Foreskin melanocyte (primary cell): ENCODE measurements at places on chromosomes 3 and 15.

DNA sequence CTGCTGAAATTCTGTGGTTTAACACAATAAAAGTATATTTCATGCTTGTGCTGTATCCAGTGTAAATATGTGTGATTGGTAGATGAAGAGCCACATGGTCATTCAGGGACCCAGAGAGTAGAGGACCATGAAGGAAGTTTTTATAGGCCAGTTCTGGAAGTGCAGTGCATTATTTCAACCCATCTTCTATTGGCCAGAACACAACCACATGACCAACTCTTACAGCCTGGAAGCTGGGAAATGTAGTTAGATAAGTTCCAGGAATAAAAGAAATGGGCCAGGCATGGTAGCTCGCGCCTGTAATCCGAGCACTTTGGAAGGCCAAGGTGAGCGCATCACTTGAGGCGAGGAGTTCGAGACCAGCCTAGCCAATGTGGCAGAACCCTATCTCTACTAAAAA is 21.4 kb upstream of the PRTG start:
- DNase-seq, result no peak

GRCh38 chr15:77584201-77584600 is 48.5 kb downstream of the LINGO1 start:
- DNase-seq, result no peak

DNA sequence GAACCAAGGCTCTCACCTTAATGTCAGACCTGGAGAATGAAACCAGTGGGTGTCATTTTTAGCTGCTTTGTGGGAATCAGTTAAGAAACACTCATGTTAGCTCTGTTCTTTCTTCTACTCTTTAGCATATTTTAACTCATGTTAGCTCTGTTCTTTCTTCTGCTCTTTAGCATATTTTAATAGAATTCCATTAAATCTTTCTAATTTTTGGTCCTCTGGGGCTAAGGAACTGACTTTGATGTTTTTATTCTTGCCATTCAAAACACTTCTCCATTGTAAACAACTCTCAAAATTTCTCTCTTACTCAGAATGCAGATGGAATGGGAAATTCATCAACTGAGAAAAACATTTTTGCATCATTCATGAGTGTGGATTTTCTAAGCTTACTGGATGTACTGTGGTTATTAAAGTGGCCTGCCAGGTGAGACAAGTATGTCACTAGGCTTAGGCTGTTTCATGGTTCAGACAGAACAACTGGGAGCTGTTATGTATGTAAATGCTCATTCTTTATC is 680.6 kb downstream of the ROBO2 start:
- DNase-seq, result no peak

- DNase-seq, result no peak
Observed at GRCh38 chr3:15756505-15756904, 41.3 kb downstream of the ANKRD28 start.

DNA sequence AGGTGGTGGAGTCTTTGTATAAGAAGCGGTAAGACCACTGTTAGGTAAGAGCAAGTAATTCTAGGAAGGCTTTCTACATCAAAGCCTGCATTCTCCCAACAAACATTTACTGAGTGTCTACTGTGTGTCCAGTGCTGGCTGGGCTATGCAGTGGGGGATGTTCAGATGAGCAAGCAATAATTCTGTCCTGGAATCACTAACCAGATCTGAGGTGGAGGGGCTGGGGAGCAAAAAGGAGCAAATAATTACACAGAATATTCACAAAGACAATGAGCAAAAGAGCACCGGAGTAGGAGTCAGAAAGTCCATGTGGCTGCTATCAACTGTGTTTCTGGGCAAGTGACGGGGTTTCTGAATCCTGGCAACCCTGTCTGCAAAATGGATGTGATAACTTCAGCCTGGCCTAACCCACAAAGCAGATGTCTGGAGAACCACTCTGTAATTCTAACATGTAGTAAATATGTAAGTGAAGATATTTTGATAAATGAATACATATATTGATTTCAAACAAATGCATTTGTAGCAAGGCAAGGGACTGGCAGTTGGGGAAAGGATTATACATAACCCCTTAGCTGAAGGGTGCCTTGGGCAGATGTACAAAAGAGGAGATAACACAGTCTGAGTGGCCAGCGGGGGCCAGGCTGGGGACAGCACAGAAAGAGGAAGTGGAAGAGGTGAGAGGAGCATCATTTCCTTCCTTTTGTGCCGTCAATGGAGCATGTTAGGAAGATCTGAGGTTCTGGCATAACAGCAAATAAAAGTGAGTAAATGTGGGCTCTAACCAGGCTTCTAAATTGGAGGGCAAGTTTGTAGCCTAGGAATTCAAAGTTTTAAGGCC is 28.8 kb downstream of the CYP8B1 start:
- no peak for DNase-seq

- DNase-seq, result no peak
Observed at GRCh38 chr3:53518495-53518981, 24.1 kb downstream of the CACNA1D start.

- DNase-seq, result no peak
Observed at GRCh38 chr3:49727154-49727923, 3.6 kb upstream of the GMPPB start.

GRCh38 chr3:111362381-111363009 is 179.5 kb upstream of the CD96 start:
- DNase-seq, result no peak

DNA sequence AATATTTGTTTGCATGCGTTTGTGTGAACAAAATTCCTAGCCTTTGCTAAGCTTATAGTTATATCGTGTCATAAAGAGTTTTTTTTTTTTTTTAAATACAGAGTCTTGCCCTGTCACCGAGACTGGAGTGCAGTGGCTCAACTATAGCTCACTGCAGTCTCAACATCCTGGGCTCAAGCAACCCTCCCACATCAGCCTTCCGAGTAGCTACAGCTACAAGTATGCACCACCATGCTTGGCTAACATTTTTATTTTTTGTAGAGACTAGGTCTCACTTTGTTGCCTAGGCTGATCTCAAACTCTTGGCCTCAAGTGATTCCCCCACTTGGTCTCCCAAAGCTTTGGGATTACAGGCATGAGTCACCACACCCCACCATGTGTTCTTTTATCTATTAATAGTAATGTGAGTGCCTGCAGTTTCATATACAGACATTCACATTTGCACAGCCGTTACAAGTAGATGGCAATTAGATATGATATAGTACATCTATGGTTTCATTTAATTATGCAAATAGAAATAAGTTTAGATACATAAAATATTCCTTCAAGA is 848.6 kb downstream of the PDCD6IP start:
- DNase-seq, result no peak

DNA sequence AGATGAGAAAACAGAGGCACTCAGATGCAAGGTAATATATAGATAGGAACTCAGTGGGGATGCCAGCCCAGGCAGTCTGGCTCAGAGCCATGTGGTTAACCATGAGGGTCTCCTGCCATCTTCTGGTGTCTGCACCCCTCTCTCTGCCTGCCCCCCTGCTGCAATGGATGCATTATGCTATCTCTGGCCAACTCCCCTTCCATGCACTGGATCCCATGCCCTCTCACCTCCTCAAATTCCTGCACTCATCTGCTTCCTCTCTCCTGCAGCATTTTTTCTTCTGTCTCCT is 163.2 kb downstream of the STT3B start:
- no peak for DNase-seq

GRCh38 chr15:76377217-76377616 is 40.6 kb downstream of the ISL2 start:
- DNase-seq, result no peak

- no peak for DNase-seq
Observed at GRCh38 chr3:11060500-11061251, 68.1 kb downstream of the SLC6A1 start.

DNA sequence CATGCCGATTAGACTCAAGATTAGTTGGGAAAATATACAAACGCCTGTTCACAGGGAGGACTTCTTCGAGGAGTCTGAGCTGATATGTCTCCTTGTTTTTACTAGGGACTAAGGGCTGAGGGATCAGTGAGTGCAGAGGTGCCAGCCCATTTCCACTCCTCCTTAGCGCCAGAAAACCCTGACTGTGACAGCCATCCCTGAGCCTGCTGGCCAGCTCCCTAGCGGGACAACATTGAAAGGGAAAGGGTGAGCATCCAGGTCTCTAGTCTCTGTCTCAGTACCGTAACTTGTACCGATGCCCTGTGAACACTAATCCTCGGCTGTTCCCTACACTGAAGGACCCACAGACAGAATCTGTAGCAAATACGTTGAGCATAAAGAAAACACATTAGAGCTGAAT is 243.4 kb downstream of the WNT5A start:
- no peak for DNase-seq

DNA sequence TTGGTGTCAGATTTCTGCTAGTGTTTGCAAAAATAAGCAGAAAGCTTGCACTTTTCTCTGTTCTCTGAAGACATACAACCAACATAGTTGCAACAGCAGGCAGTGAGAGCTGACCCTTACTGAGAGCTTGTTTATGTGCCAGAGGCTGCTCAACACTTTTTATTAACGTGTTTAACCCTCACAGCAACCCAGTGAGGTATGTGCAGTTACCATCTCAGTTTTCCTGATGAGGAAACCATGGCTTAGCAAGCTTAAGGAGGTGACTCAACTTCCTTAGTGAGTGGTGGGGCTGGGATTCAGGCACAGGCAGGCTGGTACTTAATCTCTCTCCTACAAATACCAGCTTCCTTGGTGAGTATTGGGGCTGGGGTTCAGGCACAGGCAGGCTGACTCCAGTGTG is 158.1 kb upstream of the CTDSPL start:
- DNase-seq, result no peak

DNA sequence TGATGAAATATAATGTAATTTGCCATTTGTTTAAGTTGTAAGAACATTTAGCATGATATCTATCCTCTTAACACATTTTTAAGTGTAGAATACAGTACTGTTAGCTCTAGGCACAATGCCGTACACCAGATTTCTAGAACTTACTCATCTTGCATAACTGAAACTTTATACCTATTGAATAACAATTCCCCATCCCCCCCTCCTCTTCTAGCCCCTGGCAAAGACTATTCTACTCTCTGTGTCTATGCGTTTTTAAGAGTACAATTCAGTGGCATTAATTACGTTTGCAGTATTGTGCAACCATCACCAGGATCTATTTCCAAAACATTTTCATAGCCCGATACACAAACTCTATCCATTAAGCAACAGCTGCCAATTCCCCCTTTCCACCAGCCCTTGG is 261.7 kb downstream of the PLOD2 start:
- DNase-seq, result no peak

DNA sequence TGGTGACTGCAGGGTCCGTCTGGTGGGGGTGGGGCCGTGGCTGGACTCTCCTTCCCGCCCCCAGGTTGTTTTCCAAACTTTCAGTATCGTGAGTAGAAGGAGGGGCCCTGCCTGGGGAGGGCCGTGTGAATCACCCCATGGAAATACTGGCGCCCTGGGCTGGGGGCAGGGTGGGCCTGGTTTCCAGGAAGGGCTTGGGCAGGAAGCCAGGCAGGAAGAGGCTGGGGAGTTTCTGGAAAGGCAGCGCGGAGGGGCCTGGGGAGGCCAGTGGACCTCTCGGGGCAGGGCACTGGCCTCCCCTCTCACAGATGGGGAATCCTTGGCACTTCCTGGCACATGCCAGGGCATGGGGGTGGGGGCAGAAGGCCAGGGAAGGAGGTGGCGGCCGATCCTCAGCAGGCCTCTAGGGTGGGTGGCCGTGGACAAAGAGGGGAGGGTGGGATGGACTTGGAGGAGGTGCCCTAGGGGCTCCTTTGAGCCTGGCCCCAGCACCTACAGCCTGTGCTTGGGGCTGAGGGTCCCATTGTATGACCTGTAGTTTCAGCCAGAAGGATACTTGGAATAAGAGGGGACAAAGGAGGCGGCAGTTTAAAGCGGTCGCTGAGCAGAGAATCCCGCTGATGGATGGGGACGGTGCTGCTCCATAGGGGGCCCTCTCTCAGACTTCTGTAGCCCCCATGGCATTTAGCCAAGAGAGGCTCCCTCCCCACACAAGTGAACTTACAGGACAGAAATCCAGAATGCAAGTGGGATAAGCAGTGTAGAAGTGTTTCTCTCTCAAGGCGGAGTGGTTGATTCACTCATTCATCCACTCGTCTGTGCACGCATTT is 56.5 kb upstream of the GATA2 start:
- DNase-seq, result no peak

- DNase-seq, result no peak
Observed at GRCh38 chr3:25863416-25863959, 73.6 kb downstream of the OXSM start.

DNA sequence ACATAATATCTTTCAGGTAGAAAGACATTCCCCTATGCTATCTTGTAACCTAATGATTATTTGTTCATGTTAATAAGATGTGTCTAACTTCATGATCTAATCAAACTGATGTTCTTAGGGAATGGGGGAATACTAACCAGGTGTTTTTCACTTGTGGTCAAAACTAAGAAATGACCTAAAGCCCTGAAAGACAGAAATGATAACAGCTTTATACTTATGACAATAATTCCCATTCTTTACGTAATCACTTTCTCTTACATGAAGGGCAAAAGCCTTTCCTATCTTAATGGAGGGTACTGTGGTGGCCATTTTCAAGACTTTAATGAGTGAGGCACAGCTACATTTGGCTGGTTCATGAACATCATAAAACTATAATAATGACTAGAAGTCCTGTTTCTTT is 33.9 kb upstream of the MEIS2 start:
- no peak for DNase-seq

- DNase-seq, result no peak
Observed at GRCh38 chr3:100609963-100610362, 562 bp downstream of the ADGRG7 start.

DNA sequence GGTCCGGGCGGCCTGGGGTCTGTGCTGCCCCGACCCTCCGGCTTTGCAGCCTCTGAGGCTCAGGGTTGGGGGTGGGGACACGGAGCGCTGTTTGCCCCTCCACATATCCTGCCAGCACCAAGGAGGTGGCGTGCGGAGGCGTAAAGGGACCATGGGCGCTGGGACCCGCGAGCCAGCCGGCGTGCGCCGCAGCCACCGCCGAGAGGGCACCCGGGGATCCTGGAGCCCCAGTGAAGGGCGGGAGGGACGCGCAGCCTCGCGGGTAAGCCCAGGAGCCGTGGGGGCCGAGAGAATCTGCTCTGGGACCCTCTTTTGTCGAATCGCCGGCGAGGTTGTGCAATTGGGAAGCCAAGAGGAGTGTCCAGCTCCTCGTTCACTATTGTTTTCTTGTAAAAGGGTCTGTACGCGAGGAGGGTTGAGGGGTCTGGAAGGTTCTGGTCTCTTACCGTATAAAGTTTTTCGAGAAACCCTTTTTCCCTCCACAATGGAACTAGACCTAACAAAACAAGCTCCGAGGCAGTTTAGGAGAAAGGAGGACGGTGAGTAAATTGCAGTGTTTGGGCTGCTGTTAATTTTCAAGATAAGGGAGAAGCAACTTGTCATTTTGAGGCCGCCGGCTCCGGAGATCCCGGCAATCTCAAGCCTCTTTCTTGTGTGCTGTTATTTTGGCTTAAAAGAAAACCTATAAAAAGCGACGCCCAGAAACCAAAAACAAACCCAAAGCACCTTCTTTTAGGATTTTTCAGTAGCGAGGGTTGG is 29.9 kb upstream of the ST3GAL6 start:
- no peak for DNase-seq

DNA sequence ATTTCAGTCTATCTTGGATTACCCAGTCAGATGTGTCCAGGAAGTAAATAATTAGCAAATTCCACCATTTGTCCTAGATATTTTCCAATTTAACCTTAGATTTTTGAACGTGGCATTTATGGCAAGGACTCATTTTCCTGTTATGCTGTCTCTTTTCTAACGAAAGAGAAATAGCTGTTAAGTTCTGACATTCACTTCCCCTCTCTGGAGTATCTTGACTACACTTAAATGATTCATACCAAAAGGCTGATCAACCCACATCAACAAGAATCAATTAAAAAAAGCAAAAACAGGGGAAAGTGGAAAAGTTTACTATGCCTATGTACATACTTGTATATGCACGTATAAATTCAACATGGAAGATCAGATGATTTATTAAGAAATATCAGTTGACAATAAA is 149.9 kb downstream of the FRMD5 start:
- DNase-seq, result no peak

- DNase-seq, result no peak
Observed at GRCh38 chr15:70576696-70577095, 186.7 kb downstream of the UACA start.
